Central memory CD4-positive, alpha-beta T cell (primary cell): ENCODE measurements at places on chromosomes 13 and 19.

- DNase-seq, result no peak
Observed at GRCh38 chr13:36639610-36640009, 34.2 kb upstream of the SERTM1 start.

DNA sequence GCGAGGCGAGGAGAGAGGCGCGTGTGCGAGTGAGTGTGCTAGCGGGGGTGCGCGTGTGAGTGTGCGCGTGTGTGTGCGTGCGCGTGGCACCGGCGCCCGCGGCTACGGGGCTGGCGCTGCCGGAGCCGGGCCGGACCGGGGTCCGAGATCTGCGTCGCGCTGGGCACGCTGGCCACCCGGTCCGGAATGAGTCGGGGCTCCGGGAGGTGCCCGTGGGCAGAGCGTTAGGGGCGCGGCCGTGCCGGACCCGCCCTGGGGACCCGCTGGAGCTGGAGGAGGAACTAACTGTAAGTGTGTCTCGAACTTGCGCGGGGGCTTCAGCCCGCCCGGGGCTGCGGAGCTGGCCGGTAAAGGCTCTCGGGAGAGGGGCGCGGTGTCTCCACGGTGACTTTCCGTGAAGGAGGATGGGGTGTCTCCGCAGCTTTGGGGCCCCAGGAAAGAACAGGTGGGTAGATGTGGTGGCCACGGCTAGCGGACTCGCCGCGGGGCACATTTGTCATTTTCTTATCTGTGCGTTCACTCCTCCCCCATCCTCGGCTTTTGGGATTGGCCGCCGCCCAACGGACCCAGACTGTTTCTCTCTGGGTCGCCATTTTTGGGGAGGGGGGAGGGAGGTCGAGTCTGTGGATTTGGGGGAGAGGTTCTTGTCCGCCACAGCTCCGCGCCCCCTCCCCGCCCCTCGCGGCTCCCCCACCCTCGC, 10.1 kb upstream of the SOX1 start:
- no peak for DNase-seq

DNA sequence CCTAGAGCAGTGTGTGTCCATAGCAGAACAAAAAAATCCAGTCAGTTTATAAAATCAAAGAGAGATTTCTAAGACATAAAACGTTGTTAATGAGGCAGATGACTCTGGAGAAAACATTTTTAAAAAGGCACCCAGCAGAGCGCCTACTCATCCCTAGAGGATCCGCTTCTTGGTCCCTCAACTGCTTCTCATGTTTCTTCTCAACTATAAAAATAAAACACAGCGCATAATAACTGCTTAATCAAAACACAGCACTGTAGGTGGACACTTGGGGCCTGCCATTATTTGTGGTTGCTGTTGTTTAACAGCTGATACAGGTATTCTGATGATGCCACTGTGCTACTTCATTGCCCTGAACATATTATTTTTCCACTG, 347.9 kb downstream of the FGF9 start:
- no peak for DNase-seq

DNA sequence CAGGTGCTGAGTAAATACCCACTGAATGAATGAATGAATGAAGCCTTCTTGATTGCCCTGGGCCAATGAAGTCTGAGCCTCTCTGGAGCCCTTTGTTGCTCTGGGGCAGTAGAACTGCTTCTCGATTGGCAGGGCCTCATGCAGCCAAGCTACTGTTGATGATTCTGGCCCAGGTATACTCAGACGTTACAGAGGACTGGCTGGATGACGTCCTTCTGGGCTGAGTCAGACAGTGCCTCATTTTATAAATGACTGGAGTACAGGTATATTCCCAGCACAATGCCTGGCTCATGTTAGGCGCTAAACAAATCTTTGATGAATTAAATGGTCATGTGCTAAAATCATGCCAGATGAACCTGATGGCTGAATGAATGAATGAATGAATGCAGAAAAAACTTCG, 243.8 kb upstream of the MAB21L1 start:
- no peak for DNase-seq

DNA sequence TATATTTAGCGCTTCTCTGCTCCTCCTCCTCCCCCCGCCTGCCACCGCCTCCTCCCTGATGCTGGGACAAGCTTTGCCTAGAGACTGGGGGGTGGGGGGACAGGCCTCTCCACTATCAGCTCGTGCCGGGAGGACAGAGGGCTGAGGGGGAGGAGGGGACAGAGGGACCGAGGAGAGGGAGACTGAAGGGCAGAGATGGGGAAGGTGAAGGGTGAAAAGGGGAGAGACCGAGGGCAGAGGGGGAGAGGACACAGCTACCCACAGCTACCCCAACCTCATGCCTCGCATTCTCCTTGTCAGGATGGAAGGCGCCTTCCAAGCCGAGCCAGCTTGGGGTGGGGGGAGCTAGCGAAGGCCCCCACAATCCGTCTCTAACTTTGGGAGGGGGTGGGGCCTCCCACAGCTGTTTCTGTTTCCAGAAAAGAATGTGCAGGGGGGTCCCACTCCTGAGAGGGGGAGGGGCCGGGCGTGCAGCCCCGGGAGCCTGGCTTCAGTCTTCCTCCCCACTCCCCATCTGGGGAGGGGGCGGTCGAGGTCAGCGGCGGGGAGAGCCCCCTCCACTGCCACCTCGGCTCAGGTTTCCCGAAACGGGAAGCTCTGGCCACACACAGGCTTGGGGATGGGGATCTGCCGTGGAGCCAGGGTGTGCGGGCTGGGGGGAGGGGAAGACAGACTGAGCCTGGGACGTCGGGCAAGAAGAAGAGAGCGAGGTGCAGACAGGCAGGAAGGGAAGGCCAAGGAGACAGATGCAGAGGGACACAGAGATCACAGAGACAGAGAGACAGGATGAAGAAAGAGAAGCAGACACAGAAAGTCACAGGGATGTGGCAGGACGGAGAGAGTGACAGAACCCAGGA, 1.6 kb downstream of the DACT3 start:
- no peak for DNase-seq

- DNase-seq, result peak; percentile 32
Observed at GRCh38 chr19:5048091-5048726, 79.3 kb downstream of the KDM4B start.

DNA sequence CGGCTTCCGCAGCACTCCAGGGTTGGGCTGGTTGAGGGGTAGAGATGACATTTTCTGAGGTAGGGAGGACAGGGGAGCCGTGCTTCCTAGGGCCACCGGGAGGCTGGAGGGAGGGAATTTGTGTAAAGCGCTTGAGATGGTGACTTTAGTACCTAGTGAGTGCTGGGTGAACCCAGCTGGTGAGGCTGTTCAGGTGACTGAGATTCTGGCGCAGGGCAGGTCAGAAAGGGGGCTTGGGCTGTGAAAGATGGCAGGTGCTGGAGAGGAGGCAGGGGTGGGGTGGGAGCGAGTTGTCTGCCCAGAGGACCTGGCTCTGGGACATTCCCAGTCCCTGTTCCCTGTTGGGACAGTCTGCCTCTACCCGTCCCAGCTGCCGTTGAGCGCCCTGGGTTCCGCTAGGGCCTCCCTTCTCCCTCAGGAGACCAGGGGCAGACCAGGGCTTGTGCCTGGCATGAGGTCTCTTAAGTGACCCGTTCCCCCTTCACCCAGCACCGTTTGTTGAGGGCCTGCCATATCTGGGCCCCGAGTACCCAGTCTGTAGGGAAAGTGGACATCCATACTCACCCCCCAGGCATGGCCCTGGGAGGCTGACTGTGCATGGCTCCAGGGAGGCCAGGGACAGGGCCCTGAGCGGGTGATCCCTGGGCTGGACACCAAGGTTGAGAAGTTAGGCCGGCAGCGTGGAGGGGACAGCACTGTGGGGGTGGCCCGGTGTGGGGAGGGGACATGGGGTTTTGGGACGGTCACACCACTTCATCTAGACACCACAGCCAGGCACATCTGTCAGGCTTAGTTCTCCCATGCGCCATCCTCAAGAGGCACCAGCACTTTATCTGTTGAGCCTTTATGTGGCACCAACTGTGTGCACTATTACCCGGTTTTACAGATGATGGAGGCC, 5.0 kb downstream of the PTOV1 start:
- no peak for DNase-seq

- no peak for DNase-seq
Observed at GRCh38 chr13:44756276-44756810, 180.2 kb upstream of the TSC22D1 start.

DNA sequence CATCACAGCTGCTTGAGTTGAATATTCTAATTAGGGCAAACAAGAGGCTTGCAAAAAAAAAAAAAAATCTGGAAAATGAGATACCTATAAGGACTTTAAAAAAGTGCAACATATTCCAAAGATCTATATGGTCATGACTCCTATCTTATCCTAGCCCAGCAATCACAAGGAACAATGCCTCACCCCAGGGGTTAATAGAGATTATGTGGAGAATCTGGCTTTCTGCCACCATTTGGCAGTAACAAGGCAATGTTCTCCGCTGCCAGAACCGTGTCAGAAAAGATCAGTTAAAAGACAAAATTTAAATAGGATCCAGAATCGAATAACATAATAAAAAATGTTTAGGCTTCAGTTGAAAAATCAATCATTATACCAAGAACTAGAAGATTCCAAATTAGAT, 1643.2 kb upstream of the PRR20A start:
- no peak for DNase-seq

DNA sequence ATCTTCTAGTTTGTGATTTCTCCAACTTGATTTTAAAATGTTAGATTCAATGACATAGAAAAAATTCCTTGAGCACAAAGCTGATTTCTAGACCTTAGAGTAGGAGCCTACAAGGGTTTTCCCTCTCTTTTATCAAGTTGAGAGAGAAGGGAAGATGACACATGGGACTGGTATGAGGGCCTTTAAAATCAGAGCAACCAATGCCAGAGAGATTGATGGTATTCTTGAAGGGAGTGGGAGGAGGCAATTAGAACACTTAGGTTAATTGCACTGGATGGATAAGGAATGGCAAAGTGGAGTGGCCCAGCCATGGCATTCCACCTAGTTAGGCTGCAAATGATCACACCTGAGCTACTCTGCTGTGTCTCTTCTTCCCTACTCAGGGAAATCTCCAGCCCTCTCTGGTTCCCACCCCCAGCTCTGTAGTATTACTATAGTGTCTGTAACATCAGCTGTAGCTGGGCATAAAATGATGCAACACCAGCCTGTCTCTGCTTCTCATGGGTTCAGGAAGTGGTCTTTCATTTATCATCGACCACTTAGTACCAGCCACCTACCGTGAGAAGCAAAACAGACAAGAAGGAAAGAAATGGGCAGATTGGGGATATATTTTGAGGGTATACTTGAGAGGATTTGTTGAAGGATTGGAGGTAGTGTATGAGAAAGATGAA, 333.6 kb downstream of the DLEU7 start:
- no peak for DNase-seq

GRCh38 chr19:35673121-35673804, 6.9 kb downstream of the UPK1A start:
- peak; percentile 29 for DNase-seq

GRCh38 chr19:22606212-22606553, 27.9 kb upstream of the ZNF492 start:
- DNase-seq, result no peak
